ENCODE measurements at places on chromosomes 1 and 21. TPM values are rescaled to one million over a fixed set of nuclear protein-coding genes. Genes with fewer than 3 reads are reported as not detected.

Gene ACOT11
- 2.7 TPM for total RNA-seq

Gene GCLM
- total RNA-seq = 19.6 TPM

Gene MAB21L3
- total RNA-seq = 0.07 TPM

Gene SSU72
- total RNA-seq = 121 TPM

Gene MSH4
- 0.07 TPM for total RNA-seq

Gene VWA5B1
- total RNA-seq = not detected

Gene CYP4Z1
- not detected for total RNA-seq

Gene FTCD
- total RNA-seq = not detected

Gene GPR37L1
- total RNA-seq = not detected

Gene PWP2
- 2.4 TPM for total RNA-seq

Gene TSSK3
- not detected for total RNA-seq

Gene NPHS2
- not detected for total RNA-seq

Gene KIF26B
- total RNA-seq = 1.9 TPM

Gene HSPB7
- total RNA-seq = not detected

Gene MRPL24
- total RNA-seq = 145 TPM

Gene TPTE
- total RNA-seq = not detected

Gene TMEM269
- not detected for total RNA-seq

Gene TNN
- not detected for total RNA-seq

Gene LRRC52
- total RNA-seq = not detected

Gene LRRN2
- not detected for total RNA-seq

Gene CYP4A11
- total RNA-seq = not detected

Gene PGLYRP3
- not detected for total RNA-seq

Gene GBP4
- 0.14 TPM for total RNA-seq

Gene FCGR2B
- total RNA-seq = not detected

Gene TAS1R1
- not detected for total RNA-seq

Gene NR5A2
- not detected for total RNA-seq

Gene TIPRL
- total RNA-seq = 35.9 TPM

Gene NBPF10
- total RNA-seq = 0.85 TPM

Gene CD1E
- total RNA-seq = not detected

Gene ZFP69B
- 4.2 TPM for total RNA-seq

Gene CSRP1
- 188 TPM for total RNA-seq
